Activated naive CD8-positive, alpha-beta T cell treated with anti-CD3 and anti-CD28 coated beads, Interleukin-2, amount 50 U/mL, for 16 hours (primary cell): ENCODE measurements at places on chromosomes 5 and 9.

GRCh38 chr5:31225118-31225517 is 31.6 kb downstream of the CDH6 start:
- DNase-seq, result no peak

GRCh38 chr9:107020040-107020530 is 157.1 kb downstream of the ZNF462 start:
- DNase-seq, result no peak

GRCh38 chr5:160523502-160524163 is 102.0 kb downstream of the PTTG1 start:
- DNase-seq, result no peak

DNA sequence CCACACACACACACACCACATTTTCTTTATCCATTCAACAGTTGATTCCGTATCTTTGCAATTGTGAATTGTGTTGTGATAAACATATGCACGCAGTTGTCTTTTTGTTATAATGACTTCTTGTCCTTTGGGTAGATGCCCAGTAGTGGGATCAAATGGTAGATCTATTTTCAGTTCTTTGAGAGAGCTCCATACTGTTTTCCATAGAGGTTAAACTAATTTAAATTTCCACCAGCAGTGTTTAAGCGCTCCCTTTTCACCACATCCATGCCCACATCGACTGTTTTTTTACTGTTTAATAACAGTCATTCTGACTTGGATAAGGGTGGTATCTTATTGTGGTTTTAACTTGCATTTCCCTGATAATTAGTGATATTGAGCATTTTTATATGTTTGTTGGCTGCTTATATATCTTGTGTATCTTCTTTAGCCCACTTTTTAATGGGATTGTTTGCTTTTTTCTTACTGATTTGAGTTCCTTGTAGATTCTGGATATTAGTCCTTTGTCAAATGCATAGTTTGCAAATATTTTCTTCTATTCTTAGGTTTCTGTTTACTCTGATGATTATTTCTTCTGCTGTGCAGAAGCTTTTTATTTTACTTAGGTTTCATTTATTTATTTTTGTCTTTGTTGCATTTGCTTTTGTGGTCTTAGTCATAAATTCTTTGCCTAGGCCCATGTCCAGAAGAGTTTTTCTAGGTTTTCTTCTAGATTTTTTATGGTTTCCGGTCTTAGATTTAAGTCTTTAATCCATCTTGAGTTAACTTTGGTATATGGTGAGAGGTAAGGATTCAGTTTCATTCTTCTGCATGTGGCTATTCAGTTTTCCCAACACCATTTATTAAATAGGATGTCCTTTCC is 82.4 kb downstream of the SH3RF2 start:
- no peak for DNase-seq

DNA sequence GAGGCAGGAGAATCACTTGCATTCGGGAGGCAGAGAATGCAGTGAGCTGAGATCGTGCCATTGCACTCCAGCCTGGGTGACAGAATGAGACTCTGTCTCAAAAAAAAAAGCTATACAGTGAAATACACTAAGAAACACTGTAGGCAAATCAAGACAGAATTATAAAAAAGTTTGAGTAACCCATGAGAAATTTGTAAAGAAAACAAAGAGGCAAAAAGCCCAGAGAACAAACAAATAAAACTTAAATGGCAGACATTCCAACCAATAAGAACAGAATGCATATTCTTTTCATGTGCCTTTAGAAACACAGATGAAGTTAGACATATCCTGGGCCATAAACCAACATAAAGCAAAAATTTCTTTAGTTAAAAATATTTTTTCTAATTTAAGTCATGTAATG is 30.6 kb downstream of the ZNF169 start:
- no peak for DNase-seq

GRCh38 chr9:77883846-77884771 is 147.5 kb downstream of the GNAQ start:
- DNase-seq, result no peak

- no peak for DNase-seq
These were observed 2.1 kb downstream of the CA9 start for GRCh38 chr9:35675732-35676392.

- DNase-seq, result no peak
These were observed 65.1 kb downstream of the ANKRD55 start for GRCh38 chr5:56168066-56168478.

- DNase-seq, result no peak
These were observed 5.8 kb upstream of the RALGDS start for GRCh38 chr9:133126697-133127339.

GRCh38 chr9:97632248-97632984 is 752 bp downstream of the TSTD2 start:
- no peak for DNase-seq

DNA sequence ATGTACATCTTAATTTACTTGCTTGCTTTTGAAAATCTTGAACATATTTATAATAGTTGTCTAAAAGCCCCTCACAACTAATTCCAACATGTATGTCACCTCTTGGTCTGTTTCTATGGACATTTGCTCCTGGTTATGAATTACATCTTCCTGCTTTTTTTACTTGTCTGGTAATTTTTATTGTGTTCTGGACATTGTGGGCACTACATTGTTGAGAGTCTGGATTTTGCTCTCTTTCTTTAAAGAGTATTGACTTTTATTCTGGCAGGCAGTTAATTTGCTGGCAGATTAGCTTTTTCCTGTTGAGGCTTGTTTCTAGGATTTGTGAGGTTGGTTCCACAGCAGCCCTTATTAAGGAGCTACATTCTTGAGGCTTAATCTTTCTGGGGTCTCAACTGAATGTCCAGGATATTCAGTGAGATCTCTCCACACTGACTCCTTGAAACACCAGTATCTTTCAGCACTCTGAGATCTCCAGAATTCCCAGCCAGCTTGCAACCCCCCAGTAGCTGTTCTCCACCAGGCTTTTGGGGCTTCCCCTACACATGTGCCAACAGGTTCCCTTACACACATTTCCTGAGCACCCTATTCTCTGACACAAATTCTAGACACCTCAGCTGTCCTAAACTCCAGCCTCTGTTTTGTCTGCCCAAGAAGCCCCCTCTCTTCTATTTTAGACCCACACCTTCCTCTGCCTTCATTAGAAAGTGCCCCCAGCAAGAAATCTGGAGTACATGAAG is 27.4 kb downstream of the KIAA1191 start:
- no peak for DNase-seq

GRCh38 chr9:4618700-4619099 is 43.4 kb upstream of the PLPP6 start:
- no peak for DNase-seq

- no peak for DNase-seq
These were observed 3.8 kb downstream of the CCDC152 start for GRCh38 chr5:42760426-42760825.

- DNase-seq, result no peak
These were observed 1.4 kb downstream of the DOK3 start for GRCh38 chr5:177508221-177508611.

DNA sequence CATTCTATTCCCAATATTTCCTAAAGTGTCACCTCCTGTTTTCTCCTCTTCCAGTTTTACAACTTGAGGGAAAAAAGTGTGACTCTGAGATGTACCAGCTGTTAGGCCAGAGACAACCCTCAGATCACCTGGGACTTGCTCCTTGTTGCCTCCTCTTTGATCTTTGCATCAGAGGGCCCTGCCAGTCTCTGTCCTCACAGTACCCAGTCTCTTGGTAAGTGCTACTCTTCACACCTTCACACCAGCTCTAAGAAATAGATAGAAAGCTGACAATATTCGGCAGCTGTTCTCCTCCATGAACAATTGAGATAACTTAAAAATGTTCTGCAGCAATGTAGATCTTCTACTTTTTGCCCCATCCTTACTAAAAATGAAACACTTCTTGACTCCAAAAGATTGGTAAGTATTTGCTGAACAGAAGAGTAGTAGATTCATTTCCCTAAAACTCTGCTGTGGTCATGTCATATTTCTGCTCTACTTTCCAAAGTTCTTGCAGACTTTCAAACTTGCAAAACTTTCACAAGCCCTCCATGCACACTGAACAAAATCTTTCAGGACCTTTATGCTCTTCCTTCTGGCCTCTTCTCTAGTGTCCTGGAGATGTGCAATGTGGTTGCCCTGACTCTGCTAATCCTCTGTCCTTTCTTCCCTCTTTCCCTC is 188.6 kb downstream of the SNX18 start:
- no peak for DNase-seq

GRCh38 chr5:57538341-57538955 is 55.8 kb upstream of the ACTBL2 start:
- no peak for DNase-seq

DNA sequence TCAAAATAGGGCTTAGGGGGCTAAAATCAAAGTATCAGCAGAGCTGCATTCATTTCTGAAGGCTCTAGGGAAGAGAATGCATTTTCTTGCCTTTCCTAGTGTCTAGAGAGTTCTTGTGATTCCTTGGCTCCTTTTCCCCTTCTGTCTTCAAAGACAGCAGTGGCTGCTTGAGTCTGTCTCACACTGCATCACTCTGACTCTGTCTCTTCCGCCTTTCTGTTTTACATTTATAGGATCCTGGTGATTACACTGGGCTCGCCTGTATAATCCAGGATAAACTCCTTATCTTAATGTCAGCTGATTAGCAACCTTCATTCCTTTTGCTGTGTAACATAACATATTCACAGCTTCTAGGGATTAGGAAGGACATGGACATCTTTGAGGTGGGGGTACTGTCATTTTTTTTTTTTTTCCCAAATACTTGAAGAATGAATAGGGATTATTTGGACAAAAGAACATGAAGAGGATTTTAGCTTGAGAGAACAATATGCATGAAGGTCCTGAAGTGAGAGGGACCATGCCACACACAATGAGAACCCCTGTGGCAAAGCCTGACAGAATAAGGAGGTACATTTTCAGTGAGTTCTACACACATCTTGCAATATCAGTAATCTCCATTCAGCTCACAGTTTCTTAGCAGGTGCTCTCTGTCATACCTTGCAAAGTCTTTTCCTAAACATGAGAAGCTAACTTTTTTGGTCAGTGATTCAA is 267.6 kb downstream of the FAM170A start:
- DNase-seq, result no peak

- no peak for DNase-seq
These were observed 19.0 kb downstream of the VLDLR start for GRCh38 chr9:2640570-2640969.

DNA sequence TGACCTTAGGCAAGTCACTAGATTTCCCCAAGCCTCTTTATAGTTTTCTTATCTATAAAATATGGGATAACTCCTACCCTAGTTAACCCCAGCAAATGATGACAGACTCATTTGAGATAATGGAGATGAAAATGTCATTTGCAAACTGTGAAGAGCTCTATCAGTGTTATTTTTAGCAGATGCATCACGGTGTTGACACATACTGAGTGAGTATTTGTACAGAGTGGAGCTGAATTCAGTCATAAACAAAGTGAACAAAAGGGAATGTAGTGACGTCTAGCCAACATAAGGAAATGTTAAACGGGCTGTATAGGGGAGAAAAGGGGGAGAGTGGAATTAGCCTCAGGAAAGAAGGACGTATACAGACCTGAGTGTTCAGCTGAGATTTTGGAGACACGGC is 75.9 kb downstream of the NMUR2 start:
- DNase-seq, result no peak

- DNase-seq, result no peak
These were observed 603.3 kb downstream of the EFNA5 start for GRCh38 chr5:107067395-107067794.

DNA sequence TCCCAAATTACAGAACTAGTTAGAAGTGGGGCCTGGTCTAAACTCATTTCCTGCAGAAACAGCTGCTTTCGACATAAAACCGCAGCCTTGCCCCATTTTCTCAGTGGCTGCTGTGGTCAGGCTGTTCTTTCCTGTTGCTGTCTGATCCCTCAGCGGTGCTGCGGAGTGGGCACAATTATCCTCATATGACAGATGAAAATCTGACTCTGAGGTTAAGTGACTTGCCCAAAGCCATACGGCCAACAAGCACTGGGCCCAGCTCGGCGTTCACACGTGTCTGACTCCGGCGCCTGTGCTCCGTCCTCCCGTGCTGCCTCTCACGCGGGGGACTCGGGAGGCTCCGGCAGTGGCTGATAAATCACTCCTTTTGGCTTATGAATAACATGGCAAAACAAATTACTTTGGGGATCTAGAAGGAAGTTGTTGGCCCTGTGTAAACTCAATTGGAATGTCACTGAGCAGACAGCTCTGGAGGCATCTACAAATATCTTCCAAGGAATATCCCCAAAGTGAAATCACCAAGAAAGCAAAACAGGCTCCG is 142.6 kb upstream of the LMX1B start:
- peak; percentile 39 for DNase-seq
